Spleen (tissue), 13 donors: ENCODE measurements at places on chromosomes 3 and 15. TPM values are rescaled to one million over a fixed set of nuclear protein-coding genes. Genes with fewer than 3 reads are reported as not detected.

GRCh38 chr15:89828281-89829145, 13.9 kb upstream of the ANPEP start:
- H3K4me1 ChIP-seq, result no peaks in the 10 kb centered on the region
- H3K27me3 ChIP-seq, result no peaks in the 10 kb centered on the region
- H3K4me3 ChIP-seq, result no peak overlapping the region
- no peaks in the 10 kb centered on the region for H3K36me3 ChIP-seq
- peak overlapping the region; percentile 1 for H3K27ac ChIP-seq

- no peaks in the 10 kb centered on the region for H3K27me3 ChIP-seq
- H3K4me1 ChIP-seq, result peaks cover 31% of the 10 kb centered on the region
- H3K27ac ChIP-seq, result peak overlapping the region; percentile 28
These were observed 21.0 kb downstream of the RAB8B start for GRCh38 chr15:63210151-63211091.

GRCh38 chr3:136211547-136211946, 15.4 kb upstream of the MSL2 start:
- H3K4me3 ChIP-seq, result no peak overlapping the region
- no peaks in the 10 kb centered on the region for H3K27me3 ChIP-seq
- no peak overlapping the region for H3K27ac ChIP-seq
- no peak for DNase-seq
- no peaks in the 10 kb centered on the region for H3K36me3 ChIP-seq

DNA sequence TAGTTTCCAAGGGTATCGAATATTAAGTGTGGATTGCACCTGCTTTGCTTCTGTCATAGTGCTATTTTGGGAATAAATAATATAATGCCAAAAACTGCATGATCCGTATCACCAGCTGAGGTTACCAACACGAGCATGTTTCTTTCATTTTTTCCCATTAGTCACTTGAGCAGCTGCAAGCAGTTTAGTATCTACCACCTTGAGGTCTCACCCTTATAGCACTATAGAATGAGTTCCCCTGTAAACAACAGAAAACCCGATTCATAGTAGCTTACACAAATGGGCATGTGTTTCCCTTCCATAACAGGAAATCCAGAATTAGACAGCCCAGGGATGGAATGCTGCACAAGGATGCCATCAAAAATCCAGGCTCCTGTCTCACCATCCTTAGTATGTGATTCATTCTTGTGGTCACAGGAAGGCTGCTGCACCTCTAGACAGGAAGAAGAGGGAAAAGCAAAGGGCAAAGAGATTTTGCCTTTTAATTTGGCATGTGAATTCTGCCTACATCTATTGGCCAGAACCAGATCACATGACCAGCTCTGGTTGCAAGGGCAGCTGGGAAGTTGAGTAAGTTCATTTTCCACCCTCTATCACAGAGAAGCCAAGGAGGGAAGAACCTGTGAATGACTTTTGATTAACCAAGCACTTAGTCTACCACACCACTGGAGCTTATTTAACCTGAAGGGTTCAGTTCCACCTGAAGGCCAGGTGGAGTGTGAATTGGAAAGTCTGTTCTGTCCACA, 91.3 kb upstream of the SLC25A36 start:
- DNase-seq, result no peak
- H3K27ac ChIP-seq, result no peak overlapping the region
- H3K27me3 ChIP-seq, result peaks cover 22% of the 10 kb centered on the region
- no peaks in the 10 kb centered on the region for H3K36me3 ChIP-seq

DNA sequence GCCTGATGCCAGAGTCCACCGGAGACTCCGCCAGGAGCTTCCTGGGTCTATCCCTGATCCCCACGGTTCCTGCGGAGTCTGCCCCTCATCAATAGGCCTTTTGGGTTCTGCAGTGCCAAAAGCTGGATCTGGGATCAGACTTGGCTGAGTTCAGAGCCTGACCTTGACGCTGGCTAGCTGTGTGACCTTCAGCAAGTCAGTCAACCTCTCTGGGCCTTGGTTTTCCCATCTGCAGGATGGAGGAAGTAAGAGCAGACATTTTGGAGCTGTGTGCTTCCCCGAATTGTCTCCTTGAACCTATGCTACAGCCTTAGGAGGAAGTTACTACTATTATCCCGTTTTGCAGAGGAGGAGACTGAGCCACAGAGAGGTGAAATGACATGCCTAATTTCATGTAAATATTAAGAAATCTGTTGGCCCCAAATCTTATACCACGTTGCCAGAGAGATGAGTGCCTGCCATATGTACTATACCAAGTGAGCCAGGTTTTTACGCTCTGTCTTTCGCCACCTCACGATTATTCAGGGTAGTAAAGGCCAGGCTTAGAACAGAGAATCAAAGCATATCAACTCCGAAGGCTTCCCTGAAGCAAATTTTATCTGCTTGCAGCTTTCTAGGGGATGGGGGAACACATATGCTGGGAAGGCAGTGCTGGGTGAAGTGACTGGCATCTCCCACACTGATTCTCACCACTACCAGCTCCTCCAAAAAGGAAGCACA, 112.5 kb downstream of the SRGAP3 start:
- H3K36me3 ChIP-seq, result no peaks in the 10 kb centered on the region
- H3K27ac ChIP-seq, result no peak overlapping the region
- H3K4me3 ChIP-seq, result no peak overlapping the region
- H3K27me3 ChIP-seq, result no peaks in the 10 kb centered on the region

DNA sequence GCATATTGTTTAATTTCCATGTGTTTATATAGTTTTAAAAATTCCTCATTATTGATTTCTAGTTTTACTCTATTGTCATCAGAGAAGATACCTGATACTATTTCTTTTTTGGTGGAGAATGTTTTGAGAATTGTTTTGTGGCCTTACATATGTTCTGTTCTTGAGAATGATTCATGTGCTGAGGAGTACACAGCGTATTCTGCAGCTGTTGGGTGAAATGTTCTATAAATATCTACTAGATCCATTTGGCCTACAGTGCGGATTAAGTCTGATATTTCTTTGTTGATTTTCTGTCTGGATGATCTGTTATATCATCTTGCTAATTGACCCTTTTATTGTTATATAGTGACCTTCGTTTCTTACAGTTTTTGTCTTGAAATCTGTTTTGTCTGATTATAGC, 109.7 kb downstream of the UBE2E2 start:
- no peaks in the 10 kb centered on the region for H3K4me1 ChIP-seq
- no peaks in the 10 kb centered on the region for H3K36me3 ChIP-seq
- no peak overlapping the region for H3K27ac ChIP-seq
- no peaks in the 10 kb centered on the region for H3K27me3 ChIP-seq
- no peak for DNase-seq
- H3K4me3 ChIP-seq, result no peak overlapping the region

- peaks cover 3% of the 10 kb centered on the region for H3K4me1 ChIP-seq
- peak overlapping the region; percentile 58 for H3K27ac ChIP-seq
- H3K27me3 ChIP-seq, result no peaks in the 10 kb centered on the region
- H3K4me3 ChIP-seq, result no peak overlapping the region
These were observed 228.7 kb downstream of the MBNL1 start for GRCh38 chr3:152497457-152497856.

DNA sequence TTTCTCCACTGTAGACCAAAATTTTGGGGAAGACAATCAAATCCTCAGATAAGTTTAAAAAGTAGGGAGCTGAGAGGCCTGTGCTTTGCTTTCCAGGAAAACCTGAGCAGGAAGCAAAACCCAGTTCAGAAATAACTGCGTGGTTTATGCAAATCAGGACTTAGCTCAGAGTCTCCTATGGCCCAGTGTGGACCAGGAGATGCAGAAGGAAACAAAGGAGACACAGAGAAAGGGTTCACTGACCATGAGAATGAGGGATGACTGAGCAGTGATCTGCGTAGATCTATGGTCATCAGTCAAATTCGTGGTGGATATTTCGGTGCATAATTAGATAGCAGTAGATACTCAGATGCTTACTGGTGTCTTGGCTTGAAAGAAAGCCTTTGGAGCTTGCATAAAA, 196.6 kb downstream of the TPRG1 start:
- no peak overlapping the region for H3K27ac ChIP-seq
- H3K4me1 ChIP-seq, result no peaks in the 10 kb centered on the region
- DNase-seq, result no peak
- no peaks in the 10 kb centered on the region for H3K36me3 ChIP-seq

DNA sequence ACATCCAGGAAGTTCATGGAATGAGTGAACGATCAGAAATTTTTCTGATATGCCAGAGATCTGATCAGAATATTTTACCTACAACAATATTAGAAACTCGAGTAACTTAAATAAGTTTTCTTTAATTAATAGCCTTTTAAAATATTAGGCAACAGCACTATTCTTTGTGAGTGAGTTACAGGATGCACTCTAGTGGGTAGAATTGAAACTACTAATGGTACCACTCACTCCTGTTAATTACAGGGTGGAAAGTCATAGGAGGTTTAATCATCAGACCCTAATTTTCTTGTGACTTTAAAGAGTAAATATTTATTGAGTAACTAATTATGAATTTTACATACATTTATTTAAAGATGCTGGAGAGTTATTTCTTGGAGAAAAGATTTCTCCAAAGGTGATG, 217.3 kb downstream of the CACNA2D3 start:
- H3K4me1 ChIP-seq, result no peaks in the 10 kb centered on the region
- peaks cover 8% of the 10 kb centered on the region for H3K27me3 ChIP-seq

- H3K4me3 ChIP-seq, result no peak overlapping the region
- DNase-seq, result no peak
- no peaks in the 10 kb centered on the region for H3K36me3 ChIP-seq
- no peak overlapping the region for H3K27ac ChIP-seq
- H3K27me3 ChIP-seq, result no peaks in the 10 kb centered on the region
These were observed 48.3 kb downstream of the MITF start for GRCh38 chr3:69787436-69788168.

DNA sequence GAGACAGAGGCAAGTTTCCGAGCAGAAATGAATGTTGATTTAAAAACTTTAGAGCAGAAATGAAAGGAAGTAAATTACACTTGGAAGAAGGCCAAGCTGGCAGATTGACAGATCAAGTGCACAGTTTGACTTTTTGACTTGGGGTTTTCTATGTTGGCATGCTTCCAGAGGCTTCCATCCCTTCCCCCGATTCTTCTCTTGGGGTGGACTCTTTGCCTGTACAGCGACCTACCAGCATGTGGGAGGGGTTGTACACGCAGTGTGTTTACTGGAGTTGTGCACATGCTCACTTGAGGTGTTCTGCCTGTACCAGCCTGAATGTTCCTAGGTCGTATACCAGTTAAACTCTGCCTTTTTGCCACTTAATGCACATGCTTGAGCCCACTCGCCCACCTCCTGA, 701.5 kb upstream of the GBE1 start:
- H3K27me3 ChIP-seq, result no peaks in the 10 kb centered on the region
- DNase-seq, result no peak
- H3K36me3 ChIP-seq, result no peaks in the 10 kb centered on the region
- H3K4me1 ChIP-seq, result no peaks in the 10 kb centered on the region
- H3K4me3 ChIP-seq, result no peak overlapping the region

DNA sequence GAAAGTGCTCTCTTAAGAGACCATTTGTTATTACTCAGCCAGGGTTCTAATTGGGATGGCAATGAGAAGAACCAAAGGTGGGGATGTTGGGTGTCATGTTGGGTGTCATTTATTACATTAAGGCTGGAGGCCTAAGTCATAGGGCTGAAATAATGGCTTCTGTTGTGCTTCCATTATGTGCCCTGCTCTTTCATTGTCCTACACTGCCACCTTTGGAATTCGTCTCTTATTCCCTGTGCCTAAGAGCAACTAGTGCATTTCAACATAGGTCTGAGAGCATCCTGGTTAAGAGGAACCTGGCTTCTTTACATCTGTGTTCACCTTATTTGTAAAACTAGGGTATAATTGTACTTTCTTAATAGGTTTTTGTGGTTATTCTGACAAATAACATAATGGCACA, 32.2 kb downstream of the RIOX2 start:
- no peak overlapping the region for H3K27ac ChIP-seq
- no peak overlapping the region for H3K4me3 ChIP-seq
- peaks cover 36% of the 10 kb centered on the region for H3K36me3 ChIP-seq
- no peaks in the 10 kb centered on the region for H3K4me1 ChIP-seq

- H3K36me3 ChIP-seq, result no peaks in the 10 kb centered on the region
- no peaks in the 10 kb centered on the region for H3K27me3 ChIP-seq
- no peaks in the 10 kb centered on the region for H3K4me1 ChIP-seq
- no peak overlapping the region for H3K27ac ChIP-seq
- DNase-seq, result no peak
These were observed 50.2 kb upstream of the SI start for GRCh38 chr3:165128544-165128943.

DNA sequence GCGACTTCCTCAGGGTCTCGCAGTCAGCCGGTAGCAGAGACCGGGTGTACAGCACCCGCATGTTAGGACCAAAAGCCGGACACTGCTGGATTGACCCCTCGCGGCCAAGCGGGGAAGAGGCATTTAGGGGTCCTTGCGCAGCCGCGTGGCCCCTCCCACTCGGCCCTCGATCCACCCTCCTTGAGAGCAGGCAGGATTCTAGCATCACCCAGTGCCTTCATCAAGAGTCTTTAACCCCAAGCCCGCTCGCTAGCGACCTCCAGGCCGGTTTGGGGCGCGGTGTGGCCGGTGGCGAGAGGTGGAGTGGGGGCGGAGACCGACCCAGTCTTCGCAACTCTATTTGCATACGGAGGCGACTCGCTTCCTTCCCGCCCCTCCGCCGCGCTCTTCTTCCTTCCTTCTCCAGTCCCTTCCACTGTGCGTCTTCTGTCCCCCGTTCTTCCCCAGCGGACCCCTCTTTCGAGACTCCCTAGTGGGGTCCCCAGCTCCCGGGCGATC, at the start of gene ST6GAL1:
Gene ST6GAL1, plus strand, starts transcription at position 384 of the 498 bp plus-strand sequence. CDS start 112,178 bp downstream, outside the sequence.
- peak; percentile 97 for DNase-seq
- H3K4me1 ChIP-seq, result peaks cover 31% of the 10 kb centered on the region
- H3K27ac ChIP-seq, result peak within 1 kb of the TSS; percentile 89
- H3K27me3 ChIP-seq, result no peaks in the 10 kb centered on the region
- peak within 1 kb of the TSS; percentile 98 for H3K4me3 ChIP-seq
- no peaks in the 10 kb centered on the region for H3K36me3 ChIP-seq

DNA sequence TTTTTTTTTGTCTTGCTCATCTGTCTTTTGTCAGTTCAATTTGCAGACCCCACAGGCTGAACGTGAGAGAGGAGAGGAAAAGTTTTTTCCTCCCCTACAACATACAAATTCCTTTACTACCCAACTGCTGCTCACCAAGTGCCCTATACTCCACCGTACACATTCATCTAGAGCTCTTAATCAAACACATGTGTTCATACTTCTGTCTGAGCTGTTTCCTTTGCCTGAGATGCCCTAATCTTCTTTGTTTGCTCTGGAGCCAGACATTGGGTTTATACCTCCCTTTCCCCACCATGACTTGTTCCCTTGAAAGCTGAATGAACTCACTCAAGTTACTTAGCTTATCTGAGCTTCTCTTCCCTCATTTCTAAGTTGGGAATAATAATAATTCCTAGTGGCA, 122.7 kb upstream of the RASGRP1 start:
- DNase-seq, result no peak
- H3K27me3 ChIP-seq, result no peaks in the 10 kb centered on the region
- no peaks in the 10 kb centered on the region for H3K36me3 ChIP-seq

FRMD4B gene
- 75.2 TPM for total RNA-seq

CHDH gene
- 0.43 TPM for total RNA-seq

HPS3 gene
- total RNA-seq, result 44.2 TPM

COL7A1 gene
- total RNA-seq, result 8.6 TPM

MUSTN1 gene
- 4.1 TPM for total RNA-seq

WNT7A gene
- total RNA-seq, result 1.6 TPM
